ENCODE measurements at places on chromosomes 4 and X.

DNA sequence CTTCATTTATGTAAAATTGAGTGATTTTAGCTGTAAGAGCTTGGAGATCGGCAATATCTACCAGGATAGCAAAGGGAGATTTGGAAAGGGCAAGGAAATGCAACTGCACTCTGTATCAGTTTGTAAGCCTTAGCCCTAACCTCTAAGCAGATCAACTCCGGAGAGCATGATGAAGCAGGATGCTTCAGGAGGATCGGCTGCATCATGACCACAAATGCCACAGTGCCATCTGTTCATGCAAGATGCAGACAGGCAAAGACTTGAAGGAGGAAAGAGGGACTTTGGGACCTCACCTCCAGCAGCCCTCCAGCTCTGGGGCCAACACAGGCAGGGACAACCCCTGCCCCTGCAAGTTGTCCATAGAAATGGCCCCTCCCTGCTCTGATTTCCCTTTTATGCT is 377.6 kb upstream of the GATB start:
- no peaks in the 10 kb centered on the region for H3K4me1 ChIP-seq
- no peak overlapping the region for H3K4me3 ChIP-seq
- no peaks in the 10 kb centered on the region for H3K27me3 ChIP-seq
- H3K27ac ChIP-seq, result no peak overlapping the region
- H3K36me3 ChIP-seq, result no peaks in the 10 kb centered on the region

GRCh38 chrX:39900777-39901170 is 197.0 kb downstream of the BCOR start:
- peak; percentile 67 for DNase-seq
- H3K4me3 ChIP-seq, result no peak overlapping the region
- H3K4me1 ChIP-seq, result no peaks in the 10 kb centered on the region
- no peaks in the 10 kb centered on the region for H3K27me3 ChIP-seq
- H3K36me3 ChIP-seq, result no peaks in the 10 kb centered on the region

GRCh38 chrX:152960115-152960514 is 33.8 kb downstream of the PNMA5 start:
- no peak overlapping the region for H3K4me3 ChIP-seq
- H3K4me1 ChIP-seq, result no peaks in the 10 kb centered on the region
- no peak for DNase-seq
- H3K27ac ChIP-seq, result no peak overlapping the region
- H3K27me3 ChIP-seq, result no peaks in the 10 kb centered on the region

DNA sequence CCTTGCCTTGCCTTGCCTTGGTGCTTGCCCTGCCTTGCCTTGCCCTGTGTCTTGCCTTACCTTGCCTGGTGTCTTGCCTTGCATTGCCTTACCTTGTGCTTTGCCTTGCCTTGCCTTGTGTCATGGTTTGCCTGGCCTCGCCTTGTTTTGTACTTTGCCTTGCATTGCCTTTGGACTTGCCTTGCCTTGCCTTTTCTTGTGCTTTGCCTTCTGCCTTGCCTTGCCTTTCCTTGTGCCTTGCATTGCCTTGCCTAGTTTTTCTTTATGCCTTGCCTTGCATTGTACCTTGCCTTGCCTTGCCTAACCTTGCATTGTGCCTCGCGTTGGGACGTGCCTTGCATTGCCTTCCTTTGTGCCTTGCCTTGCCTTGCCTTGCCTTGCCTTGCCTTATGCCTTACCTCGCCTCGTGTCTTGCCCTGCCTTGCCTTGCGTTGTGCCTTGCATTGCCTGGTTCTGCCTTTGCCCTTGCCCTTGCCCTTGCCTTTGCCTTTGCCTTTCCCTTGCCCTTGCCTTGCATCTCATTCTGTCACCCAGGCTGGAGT is 82.8 kb downstream of the TAB3 start:
- no peak overlapping the region for H3K4me3 ChIP-seq
- no peak overlapping the region for H3K27ac ChIP-seq
- no peaks in the 10 kb centered on the region for H3K27me3 ChIP-seq
- DNase-seq, result no peak
